ENCODE measurements at places on chromosomes 7 and 10.

DNA sequence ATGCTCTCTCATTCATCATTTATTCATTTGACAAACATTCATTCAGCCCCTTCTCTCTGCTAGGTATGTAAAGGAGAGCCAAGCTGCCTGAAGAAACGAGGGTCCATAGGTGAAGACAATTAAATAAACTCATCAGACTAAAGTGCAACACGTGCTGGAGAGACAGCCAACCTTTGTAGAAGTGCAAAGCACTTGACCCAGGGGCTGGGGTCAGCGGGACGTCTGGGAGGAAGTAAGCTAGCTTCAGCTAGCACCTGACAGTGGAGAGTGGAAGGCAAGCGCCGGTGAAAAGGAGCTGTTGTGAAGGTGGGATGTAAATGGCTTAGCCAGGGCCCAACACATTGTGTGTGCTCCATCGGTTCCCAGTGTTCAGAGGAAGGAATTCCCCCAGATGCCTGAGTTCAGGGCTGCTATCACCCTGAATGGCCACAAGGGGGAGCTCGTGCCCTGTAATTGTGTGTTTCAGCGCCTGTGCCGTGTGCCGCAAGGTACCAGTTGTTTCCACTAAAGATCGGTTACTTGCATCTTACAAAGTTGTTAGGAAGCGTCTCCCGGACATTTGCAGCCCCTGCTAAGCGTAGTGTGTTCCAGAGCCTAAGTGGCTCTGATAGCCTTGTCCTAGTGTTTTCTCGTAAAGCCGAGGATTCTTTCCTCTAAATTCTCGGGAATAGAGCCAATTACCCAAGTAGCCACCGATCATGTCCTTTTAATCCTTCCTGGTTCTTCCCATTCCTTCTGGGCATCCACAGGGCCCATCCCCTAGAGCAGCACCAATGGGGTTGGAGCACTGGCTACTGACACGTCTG is 30.6 kb downstream of the TLX1 start:
- DNase-seq, result peak; percentile 83

DNA sequence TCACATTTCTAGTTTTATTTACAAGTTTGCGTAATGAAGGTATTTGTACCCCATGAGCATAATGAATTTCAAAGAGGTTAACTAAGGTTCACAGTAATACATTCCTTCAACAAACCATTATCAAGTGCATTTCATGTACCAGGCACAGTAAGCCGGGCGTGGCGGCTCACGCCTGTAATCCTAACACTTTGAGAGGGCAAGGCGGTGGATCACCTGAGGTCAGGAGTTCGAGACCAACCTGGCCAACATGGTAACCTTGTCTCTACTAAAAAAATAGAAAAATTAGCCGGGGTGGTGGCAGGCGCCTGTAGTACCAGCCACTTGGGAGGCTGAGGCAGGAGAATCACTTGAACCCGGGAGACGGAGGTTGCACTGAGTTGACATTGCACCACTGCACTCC is 4.3 kb upstream of the EIF3A start:
- DNase-seq, result no peak

DNA sequence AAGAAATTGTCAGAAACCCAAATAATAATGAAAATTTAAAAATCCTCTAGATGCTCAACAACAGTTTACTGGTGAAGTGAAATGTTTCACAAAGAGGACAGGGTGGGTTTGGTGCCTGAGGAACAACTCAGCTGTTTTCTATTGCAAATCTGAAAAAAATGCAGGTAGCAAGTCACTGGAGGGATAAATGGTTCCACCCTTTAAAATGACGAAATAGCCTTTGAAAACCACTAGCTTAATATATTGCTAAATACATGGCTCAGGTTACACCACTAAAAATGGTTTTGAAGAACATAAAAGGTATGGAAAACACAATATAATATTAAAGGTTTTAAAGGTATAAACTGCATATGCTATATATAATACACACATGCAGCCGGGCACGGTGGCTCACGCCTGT is 69.5 kb downstream of the LMBR1 start:
- no peak for DNase-seq

- DNase-seq, result no peak
Observed at GRCh38 chr7:29987811-29988317, 1.7 kb downstream of the SCRN1 start.

DNA sequence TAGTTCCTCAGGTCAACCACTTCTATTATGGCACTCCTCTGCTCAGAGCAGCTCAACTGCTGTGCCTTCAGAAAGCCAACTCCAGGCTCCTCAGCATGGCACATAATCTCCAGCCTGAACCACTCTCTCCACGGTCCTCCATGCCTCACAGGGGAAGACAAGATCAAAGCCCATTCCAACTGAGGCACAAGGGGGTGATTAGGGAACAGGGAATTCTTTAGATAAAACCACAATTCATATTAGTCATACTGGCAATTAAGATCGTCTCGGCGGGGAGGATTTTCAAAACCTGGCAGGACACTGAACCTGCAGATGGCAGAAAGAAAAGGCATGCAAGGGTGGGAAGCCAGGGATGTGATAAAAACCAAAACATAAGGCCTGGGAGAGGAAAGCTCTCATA is 361.6 kb downstream of the FGFR2 start:
- DNase-seq, result no peak

DNA sequence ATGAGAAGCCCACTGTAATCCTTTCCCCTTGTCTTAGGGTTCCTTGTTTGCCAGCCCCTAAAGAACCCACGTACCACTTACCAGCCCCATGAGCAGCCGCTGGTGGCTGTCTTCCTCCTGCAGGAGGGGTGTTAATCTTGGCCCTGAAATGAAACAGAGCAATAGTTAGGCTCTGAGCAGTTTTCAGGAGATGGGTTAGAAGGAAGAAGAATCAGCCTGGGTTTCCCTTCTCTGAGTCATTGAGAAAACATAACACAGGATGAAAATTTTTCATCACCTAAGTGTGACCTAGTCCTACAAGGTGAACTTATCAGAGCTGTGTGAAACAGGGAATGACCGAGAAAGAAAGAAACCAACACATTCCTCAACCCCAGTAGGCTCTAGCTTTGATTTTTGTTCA is 90.0 kb downstream of the GSAP start:
- no peak for DNase-seq

GRCh38 chr7:98170966-98171365 is 40.3 kb upstream of the BHLHA15 start:
- DNase-seq, result no peak

- no peak for DNase-seq
Observed at GRCh38 chr10:37952043-37952755, 24.2 kb downstream of the ZNF25 start.

GRCh38 chr7:148782757-148783456 is 84.2 kb downstream of the CUL1 start:
- DNase-seq, result no peak

- no peak for DNase-seq
Observed at GRCh38 chr7:141840708-141841107, 577 bp downstream of the PRSS37 start.

DNA sequence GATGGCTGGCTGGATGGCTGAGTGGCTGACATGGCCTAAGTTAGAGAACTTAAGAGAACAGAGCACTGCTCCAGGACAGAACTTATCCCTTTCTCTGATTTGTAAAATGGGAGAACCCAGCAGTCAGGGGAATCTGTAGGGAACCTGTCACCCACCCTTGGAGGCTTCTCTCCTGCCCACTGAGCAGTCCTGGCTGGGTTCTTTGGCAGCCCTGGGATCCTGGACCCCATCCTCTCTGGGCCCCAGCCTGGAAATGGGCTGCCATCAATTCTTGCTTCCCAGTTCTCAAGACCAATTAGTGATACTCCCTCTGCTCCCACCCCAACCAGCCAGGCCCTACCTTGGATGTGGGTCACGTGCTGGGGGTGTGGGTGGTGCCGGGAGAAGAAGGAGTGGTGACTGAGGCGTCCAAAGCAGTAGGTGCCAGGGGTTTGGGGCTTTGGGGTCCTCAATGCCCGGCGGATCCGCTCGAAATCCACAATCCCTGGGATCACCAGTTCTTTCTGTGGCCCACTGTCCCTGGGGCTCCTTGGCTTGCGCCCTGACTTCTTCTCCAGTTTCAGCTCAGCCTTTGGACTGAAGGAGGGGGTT is 3.6 kb downstream of the TBATA start:
- DNase-seq, result no peak

- no peak for DNase-seq
Observed at GRCh38 chr10:76433161-76434005, 1002.0 kb downstream of the LRMDA start.

- DNase-seq, result no peak
Observed at GRCh38 chr7:29891766-29892165, 85.5 kb downstream of the WIPF3 start.

GRCh38 chr10:70807556-70807955 is 8.2 kb upstream of the SGPL1 start:
- DNase-seq, result no peak

GRCh38 chr7:99004216-99004615 is 125.9 kb downstream of the TRRAP start:
- DNase-seq, result no peak

- DNase-seq, result no peak
Observed at GRCh38 chr7:116834815-116835504, 27.4 kb upstream of the CAPZA2 start.

GRCh38 chr10:74738542-74738941 is 87.9 kb upstream of the KAT6B start:
- no peak for DNase-seq

DNA sequence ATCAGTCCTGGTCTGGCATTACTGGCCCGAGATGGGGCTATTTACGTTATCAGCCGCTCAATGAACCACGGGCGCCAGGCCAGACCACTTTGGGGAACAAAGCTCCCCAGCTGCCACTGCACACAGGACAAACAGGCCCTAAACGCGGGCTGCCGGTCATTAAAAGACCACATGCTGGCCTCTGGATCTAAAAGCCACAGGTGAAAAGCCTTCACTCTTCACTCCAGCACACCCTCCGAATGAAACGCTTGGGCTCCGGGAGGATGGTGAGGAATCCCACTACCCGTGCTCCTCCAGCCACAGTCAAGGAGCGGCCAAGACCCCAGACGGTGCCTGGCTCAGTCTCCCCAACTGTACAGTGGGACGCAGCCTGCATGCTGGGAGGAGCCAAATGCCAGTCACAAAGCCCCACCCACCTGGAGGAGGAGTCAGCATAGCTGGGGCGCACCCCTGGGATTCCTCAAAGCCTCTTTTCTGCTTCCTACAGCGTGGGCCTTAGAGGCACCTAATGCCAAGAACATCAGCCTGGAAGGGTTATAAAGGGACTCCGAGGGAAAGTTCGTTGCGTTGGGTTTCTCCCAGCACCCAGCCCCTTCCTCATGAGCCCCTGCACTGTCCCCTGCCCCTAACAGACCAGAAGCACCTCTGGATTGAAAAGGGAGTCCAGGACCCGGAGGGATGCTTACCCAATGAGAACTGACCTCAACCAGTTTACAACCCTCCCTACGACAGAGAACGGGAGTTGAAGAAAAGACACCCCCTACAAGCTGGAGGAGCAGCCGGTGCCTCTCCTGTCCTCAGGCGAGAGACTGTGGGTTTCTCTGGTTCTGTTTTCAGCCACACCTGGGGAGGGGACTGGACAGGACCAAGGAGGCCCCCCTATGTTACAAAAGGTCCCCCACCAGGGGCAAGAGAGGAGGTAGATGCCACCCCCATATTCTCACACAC is 4.7 kb downstream of the PDGFA start:
- peak; percentile 78 for DNase-seq

GRCh38 chr7:107939573-107940489 is 48.8 kb downstream of the DLD start:
- DNase-seq, result no peak

- DNase-seq, result peak; percentile 81
Observed at GRCh38 chr7:130242198-130243014, 24.3 kb upstream of the CPA2 start.

DNA sequence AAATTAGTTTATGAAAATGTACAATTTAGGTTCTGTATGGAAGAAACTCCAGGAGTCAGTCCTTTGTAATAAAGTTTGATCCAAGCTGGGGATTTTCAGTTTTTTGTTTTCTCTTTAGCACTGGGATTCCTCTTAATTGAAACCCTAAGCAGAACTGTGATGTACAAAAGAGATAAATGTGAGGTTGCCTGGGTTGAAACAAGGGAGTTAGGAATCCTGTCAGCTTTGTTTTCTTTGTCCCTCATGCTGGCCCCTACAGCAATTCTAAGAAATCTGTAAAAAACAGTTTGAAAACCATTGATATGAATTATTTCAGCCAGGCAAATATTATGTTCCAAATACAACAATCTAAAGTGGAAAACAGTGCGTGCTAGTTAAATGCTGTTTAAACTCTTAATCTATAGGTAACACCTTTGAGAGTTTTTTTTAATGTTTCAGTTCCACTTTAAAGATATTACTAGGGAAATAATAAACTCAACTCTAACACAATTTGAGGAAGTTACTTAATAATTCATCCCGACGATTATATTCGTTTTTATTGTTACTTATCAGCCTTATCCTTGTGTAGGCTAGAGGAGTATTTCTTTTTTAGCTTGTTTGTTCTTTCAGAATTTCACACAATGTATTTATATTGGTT is 65.3 kb downstream of the SGCE start:
- DNase-seq, result no peak

DNA sequence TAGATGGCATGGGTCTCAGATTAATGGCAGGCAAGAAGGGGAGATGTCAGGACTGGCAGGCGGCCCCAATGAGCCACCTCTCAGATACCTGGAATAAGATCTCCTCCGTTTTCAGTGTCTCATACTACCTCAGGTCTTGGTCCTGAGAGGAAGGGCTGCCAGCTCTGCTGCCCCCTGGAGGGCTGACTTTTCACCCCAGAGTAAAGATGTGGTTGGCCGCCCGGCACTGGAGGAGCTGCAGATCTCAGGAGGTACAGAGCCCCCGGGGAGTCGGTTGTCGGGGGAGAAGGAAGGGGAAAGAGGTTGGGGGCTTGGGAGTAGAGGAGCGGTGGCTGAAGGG is 642 bp upstream of the COL13A1 start:
- DNase-seq, result peak; percentile 83

DNA sequence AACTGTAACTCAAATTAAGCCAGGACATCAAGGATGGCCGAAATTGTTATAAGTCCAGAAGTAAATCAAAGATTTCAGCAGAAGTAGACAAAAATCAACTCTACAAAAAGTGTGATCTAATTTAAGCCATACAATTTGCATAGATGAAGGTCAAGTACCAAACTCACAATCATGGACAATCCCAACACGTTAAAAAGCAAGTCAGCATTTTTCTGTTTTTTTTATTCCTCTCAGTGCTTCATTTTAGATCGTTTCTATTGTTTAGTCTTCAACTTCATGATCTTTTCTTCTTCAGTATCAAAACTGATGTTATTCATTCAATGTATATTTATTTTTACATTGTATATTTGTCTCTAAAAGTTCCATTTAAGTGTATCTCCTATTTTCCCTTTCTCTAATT is 674.3 kb upstream of the PHF14 start:
- no peak for DNase-seq

- no peak for DNase-seq
Observed at GRCh38 chr7:88485821-88486220, 179.1 kb upstream of the STEAP4 start.

DNA sequence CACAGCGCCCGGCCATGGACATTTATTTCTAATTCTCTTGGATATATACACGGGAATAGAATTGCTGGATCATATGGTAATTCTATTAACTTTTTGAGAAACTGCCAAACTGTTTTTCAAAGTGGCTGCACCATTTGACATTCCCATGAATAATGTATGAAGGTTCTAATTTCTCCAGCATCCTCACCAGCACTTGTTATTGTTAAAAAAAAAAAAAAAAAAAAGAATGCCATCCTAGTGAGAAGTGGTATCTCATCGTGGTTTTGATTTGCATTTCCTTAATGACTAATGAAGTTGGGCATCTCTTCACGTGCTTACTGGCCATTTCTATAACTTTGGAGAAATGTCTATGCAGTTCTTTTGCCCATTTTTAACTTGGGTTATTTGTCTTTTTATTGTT is 13.5 kb downstream of the CNNM2 start:
- DNase-seq, result no peak
